Muscle of leg (tissue), 16 donors: ENCODE measurements at places on chromosomes 5 and 9.
A peak's percentile ranks its signal among the peaks of the same experiment; 100 is the strongest.

DNA sequence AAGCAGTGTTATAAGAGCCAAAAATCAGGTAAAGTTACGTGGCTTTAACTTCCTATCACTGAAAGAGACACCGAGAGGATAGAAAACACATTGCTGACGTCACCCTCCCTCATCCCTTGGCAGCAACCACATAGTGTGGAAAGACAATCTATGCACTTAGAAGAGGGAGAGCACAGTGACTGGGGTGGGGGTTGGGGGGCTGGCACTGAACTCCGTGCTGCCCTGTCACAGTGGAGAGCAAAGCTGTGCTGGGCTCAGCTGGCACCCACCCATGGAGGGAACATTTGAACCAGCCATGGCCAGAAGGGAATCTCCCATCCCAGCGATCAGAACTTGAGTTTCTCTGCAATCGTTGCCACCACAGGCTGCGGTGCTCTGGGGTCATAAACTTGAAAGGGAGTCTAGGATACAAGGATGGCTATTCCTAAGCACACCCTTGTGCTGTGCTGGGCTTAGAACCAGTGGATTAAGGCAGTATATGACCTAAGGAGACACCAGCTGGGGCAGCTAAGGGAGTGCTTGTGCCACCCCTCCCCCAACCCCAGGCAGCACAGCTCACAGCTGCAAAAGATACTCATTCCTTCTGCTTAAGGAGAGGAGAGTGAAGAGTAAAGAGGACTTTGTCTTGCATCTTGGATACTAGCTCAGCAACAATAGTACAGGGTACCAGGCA lies 73.4 kb downstream of the KIAA0825 start:
- DNase-seq = no peak

DNA sequence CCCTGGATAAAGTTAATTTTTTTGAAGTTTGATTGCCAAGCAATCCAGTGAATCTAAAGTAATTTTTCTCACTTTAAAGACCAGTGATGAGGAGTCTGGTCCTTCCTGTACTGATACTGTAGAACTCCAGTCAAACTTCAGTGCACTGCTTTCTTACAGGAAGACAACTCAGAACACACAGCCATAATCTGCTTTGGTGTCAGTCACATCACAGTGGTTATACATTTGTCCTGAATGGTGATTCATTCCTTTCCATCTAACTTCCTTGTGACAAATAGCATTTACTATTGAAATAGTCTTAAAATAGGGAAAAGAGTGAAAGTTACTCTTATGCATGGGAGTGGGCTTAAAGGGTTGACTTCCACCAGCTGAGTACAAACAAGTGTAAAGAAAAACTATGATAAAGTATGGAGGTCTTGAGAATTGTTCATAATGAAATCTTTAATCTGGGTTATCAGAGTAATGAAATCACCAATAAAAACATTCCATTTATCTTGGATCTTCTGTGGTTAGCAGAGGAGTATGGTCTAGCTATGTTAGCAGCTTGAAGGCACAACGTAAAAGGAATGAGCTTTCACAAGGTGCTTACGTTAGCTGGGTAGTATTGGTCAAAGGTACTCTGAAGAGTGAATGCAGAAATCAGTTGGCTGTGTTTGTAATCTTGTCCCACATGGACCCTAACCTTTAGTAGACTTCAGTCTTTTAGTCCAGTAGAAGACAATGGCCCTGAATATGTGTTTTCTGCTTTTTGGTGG lies 41.5 kb downstream of the DCP2 start:
- no peak for DNase-seq

DNA sequence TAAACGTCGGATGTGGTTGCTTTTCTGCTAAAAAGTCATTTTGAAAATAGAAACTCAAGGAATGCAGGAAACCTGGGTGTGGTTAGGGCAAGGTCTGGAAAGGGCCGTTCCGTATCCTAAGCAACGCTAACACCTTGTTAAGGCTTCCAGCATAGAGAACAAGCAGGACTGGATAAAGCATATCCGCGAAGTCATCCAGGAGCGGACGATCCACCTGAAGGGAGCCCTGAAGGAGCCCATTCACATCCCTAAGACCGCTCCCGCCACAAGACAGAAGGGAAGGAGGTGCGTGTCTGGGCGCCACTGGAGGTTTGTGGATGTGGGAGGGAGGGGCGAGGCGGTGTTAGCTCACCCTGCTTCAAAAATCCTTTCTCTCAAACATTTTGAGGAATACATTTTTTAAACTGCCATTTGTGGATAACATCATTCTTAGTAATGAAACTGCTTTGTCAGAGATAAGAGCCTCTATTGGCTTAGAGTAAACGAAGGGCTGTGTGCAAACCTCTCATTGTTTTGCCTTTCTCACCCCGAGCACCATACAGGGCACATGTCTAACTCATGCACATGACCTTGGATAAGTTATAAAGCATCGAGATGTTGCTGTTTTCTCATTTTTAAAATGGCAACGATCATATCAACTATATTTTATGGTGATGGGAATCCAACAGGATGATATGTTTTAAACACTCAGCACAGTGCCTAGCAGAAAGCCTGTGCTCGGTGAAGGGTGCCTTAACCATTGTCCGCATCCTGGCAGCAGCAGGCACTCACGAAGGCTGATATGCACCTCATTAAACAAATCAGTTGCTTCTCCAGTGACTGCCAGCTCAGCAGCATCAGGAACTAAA lies 175.7 kb upstream of the OTULINL start:
- no peak for DNase-seq

DNA sequence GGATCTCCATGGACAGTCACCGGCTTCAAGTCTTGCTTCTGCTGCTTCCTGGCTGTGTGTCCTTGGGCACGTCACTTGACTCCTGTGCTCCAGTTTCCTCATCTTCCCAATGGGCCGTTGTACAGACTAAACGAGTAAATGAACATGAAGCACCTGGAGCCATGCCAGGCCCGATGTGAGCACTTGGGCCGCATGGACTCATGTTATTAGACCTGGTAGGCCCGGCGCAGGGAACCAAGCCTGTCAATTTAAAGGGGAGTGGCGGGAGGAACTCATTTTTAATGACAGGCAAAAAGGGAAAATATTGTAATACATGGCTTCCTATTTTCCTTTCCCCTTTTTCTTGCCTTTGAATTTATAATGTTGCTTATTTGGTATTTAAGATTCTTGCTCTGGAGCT lies 47.5 kb downstream of the TENT4A start:
- no peak for DNase-seq

- peak; percentile 74 for DNase-seq
Observed at GRCh38 chr5:120463991-120464626, at the start of gene PRR16. Gene PRR16 (plus strand): TSS chr5:120464300.

DNA sequence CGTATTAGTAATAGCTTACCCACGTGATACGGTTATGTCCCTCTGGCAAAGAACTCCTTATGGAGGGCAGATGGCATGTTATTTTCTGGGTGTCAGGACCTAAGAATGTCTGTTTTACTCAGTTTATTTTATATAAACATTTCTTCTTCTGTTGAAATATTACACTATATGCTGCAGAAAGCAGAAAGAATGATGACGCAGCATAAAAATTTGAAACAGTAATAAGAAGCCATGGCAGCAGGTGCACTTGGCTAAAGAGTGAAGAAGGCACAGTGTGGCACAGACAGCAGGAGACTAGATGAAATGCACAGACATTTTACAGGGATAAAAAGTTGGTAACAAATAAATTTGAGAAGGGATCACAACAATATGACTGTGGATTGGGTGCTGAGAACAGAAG lies 46.3 kb upstream of the CDH10 start:
- DNase-seq = no peak

DNA sequence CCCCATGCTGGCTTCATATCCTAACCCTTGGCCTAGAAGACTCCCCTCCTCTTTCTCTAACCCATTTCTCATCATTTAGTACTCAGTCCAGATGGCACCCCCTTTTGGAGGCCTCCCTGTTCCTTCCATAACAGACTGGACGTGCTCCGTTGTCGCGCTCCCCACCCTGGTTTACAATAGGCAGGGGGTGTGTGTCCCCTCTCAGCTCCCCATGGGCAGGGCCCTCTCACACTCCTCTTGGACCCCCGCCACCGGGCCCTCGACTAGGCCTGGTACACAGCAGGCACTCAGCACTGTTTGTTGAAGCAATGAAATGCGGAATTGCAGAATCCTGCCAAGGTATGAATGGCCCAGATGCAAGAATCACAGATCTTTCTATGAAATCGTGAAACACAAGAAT lies 227.4 kb downstream of the FSTL4 start:
- DNase-seq = no peak

DNA sequence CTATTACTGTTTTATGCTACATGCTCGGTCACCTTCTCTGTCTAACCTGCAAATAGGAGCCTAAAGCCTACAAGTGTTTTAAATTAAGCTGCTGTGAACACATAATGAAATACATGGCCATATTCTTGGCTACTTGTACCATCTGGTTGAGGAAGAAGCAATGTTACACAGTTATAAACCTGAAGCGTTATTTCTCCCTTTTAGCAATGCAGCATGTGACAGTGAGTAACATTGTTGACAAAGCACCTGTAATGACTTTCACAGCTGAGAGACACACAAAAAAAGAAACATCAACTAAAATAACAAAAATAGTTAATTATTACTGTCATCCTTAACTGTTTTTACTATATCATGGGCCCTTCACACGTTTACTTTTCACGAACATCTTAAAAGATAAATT lies 146.9 kb downstream of the RORB start:
- DNase-seq = no peak

DNA sequence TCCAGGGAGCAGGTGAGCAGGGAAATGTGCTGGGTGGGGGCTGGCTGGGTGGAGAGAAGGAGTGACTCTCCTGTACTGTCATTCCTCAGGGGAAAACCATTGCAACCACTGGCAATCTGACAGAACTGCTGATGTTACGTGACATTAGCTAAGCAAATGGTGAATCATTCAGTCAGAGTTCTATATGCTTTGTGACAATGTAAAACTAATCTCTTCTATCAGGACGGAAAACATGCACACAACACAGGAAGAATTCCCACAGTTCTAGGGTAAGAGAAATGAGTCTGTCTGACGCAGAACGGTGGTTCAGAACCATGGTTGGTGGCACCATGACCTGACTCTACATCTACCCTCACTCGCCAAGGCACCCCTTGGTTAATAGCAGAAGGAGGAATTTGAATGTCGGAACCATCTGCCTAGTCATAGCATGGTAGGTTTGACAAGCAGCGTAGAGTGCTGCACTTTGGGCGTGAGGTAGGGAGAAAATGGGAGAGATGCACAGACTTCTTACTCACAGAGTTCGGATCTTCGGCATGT lies 243.6 kb upstream of the PANK3 start:
- no peak for DNase-seq

DNA sequence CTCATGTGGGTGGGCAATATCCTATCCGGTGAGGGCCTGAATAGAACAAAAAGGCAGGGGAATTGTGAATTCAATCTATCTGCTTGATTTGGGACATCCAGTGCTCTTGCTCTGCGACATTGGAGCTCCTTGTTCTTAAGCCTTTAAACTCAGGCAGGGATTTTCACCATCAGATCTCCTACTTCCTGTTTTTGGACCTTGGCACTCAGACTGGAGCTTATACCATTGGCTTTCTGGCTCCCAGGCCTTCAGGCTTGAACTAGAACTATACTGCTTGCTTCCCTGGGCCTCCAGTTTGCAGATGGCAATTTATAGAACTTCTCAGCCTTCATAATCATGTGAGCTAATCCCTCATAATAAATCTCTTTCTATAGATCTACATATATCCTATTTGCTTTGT lies 134.3 kb upstream of the CLINT1 start:
- DNase-seq = no peak

DNA sequence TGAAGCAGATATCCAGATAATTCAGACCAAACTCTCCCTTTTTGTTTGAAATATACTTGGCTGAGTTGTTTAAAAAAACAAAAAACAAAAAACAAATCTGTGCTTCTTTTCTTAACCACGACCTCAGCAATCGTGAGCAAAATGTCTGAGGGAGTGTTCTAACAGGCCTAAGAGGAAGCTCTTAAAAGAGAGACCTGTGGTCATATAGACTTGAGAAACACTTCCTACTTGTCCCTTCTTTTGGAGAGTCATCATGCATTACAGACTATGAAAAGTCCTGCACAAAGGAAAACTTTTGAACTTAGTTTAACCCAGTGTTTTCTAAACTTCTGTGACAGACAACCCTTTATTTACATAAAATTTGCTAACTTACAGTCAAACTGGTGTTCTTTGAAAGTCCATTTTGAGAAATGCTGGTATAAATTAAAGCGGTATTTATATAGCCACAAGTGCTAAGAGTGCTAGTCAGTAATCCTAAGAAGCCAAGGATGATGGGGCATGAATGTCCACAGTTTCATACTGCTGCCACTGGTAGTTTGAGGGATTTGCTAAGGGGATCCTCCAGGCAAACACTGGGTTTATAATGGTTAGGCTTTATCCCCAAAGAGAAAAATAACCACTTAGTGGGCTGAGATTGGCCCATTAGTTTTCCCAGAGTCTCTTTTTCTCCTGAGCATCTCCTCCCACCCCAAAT lies 199.8 kb downstream of the LRRC70 start:
- DNase-seq = peak; percentile 46

DNA sequence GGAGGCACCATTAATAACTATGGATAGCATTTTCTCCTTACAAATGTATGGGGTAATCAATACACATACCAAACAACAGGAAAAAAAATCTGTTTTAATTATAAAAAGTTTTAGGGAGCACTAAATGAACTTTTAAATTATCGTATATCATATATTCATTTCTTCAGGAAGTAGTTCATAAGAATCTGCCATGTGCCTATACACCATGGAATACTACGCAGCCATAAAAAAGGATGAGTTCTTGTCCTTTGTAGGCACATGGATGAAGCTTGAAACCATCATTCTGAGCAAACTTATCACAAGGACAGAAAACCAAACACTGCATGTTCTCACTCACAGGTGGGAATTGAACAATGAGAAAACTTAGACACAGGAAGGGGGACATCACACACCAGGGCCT lies 162.1 kb upstream of the RASA1 start:
- no peak for DNase-seq

GRCh38 chr9:18263377-18263776 lies 210.6 kb upstream of the ADAMTSL1 start:
- no peak for DNase-seq

DNA sequence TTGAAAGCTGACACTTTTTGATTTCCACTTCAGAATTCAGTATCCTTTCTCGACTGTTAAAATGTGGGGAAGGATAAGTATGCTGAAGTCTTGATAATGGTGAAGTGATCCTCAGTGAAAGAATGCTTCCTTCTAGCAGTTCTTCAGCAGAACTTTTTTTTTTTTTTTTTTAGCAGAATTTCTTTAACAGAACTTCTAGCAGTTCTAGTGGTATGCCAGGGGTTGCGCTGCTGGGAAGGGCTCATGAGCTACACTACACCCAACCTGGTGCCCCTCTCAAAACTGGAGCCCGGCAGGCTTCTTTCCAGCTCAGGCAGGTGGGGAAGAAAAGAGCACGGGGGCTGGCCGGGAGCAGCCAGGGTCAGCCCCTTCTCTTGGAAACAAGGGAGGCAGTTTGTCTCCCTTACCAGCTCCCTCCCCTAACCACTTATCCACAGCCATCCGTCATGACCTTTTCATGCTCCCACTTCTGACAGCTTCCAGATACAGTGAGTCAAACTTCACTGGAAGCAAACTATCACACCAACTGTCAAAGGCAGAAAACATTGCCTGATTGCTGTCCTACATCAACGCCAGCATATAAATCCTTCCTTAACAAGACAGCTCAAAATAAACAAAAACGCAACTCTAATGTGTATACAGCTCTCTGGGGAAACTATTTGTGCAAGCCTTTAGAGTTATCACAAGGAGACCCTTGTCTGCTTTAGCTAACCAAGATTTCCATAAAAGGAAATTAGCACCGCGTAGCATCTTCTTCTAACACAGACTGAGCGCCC lies 211.5 kb downstream of the GAPVD1 start:
- peak; percentile 51 for DNase-seq
